ENCODE measurements at places on chromosomes 7 and 10. TPM values are rescaled to one million over a fixed set of nuclear protein-coding genes. Genes with fewer than 3 reads are reported as not detected.
A peak's percentile ranks its signal among the peaks of the same experiment; 100 is the strongest.

DNA sequence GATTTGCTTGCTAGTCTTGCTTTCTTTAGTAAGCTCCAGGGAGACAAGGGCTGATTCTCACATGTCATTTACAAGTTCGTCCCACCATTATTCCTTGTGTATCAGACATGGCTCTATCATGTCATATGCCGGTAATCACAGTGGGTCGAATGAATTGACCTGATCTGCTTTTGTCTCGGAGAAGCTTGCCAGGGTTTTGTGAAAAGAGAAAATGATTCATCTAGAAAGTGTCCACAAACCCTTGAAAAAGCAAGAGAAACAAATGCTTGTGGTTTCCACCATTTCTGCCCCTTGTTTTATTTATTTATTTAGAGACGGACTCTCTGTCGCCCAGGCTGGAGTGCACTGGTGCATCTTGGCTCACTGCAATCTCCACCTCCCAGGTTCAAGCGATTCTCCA lies 278.5 kb downstream of the TCF7L2 start:
- DNase-seq, result peak; percentile 36

DNA sequence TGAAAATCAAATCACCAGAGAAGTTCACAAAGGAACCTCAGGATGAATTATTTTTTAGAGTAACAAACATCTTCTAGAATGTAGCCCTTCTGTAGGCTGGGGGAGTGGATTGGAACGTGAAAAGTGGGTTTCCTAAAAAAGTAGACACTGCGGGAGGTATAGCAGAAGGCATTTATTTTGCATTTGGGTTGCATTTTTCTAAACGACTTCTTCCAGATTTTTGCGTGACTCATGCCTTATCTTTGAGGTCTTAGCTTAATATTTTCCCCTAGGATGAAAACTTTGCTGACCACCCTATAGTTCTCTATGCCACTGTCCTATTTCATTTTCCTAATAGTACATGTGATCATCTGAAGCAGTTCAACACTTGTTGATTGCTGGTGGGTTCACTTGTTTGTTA lies 112.7 kb upstream of the JCAD start:
- DNase-seq, result no peak

DNA sequence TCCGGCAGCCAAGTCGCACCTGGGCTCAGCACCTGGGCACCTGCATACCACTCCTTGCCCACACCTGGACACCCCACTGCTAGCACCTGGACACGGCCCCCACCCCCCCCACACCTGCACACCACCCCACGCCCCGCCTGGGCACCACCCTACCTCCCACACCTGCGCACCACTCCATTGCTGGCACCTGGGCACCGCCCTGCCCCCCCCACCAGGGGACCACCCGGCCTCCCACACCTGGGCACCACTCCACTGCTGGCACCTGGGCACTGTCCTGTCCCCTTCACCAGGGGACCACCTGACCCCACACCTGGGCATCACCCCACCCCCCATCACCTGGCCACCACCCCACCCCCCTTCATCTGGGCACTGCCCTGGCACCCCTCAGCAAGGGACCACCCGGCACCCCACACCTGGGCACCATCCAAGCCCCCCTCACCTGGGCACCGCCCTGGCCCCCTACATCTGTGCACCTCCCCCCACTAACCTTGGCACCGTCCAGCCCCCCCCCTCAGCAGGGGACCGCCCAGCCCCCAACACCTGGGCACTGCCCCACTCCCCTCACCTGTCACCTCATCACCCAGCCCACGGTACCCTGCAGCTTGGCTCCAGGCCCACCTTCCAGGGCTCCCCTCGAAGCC lies 33.8 kb upstream of the RNF32 start:
- no peak for DNase-seq

DNA sequence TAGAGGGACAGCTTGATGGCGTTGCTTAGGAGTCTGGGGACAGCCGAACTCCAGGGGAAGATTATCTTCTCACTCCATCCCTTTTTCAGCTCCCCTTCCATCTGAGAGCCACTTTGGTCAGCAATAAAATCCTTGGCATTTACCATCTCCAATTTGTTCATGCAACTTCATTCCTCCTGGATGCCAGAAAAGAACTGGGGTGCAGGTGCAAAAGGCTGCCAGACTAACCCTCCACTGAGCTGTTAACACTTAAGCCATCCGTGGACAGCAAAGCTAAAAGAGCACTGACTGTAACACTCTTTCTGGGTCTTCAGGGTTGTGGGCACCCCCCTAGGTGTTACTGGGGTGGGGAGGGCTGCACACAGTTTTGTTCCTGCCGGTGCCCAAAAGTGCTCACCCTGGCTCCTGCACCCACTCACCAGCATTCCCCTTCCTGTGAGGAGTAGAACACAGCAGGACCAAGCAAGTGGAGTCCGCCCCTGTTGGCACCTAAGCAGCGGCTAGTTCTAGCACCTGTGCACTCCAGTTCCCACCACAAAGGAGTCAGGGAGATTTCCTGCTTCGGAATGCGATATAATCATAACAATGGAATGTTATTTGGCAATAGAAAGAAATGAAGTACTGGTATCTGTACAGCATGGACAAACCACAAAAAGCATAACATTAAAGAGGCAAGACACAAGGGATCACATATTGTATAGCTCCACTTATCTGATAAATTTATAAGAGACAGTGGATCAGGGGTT lies 95.1 kb downstream of the NPY start:
- peak; percentile 12 for DNase-seq

DNA sequence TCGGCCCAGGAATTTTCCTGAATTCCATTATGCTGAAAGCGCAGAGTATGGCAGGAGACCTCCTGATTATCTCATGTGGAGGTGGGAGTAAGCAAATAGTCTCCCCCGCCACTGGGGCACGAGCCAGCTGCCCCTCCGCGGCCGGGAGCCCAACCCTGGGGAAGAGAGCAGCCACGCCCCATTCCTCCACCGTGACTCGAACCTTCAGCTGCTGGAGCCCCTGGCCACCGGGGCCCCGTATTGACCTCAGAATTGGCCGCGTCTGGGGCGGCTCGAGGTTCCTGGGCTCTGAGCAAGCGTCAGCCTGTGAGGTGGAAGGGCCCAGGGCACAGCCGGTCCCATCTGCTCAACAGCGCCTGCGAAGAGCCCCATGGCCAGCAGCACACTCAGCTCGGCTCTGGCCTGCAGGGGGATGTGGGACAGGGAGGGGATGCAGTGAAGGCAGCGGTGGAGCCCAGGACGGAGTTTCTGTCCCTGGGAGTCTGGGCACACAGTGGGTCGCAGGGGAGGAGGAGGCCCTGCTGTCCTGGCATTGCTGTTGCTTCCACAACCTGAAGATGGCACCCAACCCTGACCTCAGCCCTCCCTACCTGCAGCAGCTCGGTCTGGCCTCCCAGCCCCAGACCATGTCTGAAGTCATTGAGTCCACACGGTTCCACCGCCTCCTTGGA lies 97.8 kb downstream of the CHST15 start:
- peak; percentile 66 for DNase-seq

- DNase-seq, result no peak
These were observed 107.6 kb downstream of the DIP2C start for GRCh38 chr10:581776-582330.

DNA sequence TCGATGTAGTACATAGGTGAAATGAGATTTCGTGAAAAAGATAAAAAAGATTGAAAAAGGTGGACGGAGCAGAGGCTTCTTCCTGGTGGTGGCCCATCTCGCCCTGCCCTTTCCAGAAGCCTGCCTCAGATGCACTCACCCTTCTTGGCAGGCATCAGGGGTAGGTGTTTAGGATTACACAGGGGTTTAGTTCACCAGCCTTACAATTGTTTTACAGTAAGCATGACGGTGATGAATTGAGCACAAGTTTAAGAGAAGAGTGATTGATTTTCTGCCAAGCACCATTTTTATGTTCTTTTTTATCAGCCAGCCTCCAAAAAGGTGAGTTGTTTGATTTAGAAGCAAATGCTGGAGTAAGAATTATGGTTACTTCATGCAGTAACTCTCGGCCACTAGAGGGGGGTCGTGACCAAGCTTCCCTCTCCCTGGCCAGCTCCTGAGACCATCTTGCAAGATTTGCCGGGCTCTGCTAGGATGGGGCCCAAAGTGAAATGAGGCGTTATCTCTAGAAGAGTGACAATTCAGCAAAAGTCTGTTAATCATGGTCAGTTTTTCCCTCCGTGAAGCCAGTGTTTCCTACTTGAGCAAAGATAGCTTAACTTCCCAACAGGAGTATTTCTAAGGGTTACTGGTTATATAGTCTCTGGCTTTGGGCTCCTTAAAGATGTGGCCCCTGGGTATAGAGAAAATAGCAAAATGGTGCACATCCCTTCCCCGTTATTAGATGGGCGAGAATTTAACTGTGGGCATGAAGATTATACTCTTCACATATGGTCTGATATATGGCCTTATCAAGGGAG lies 228.8 kb downstream of the BMPER start:
- DNase-seq, result peak; percentile 79

DNA sequence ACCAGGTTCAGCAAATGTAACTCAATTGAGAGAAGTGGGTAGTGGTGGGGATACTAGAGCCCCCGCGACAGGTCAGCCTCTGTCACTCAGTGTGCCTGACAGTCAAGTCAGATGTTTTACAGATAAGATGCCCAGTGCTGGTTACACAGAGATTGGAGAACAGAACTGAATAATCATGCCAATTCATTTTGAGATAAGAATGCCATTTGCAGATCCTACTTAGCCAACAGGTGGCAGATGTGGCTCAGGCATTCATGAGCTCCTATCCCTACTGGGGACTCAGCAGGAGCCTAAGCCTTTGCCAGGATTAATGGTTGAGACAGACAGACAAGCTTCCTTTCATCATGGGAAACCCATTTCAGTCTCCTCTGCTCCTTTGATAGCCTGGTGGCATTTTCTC lies 137.8 kb downstream of the MAPK8 start:
- DNase-seq, result peak; percentile 33

GRCh38 chr7:16561943-16562342 lies 35.3 kb downstream of the LRRC72 start:
- DNase-seq, result no peak

- DNase-seq, result no peak
These were observed 2.3 kb upstream of the ELFN1 start for GRCh38 chr7:1667566-1668395.

GRCh38 chr7:85115006-85115405 lies 71.8 kb downstream of the SEMA3D start:
- DNase-seq, result no peak

Gene UNC5B
- 37.0 TPM for total RNA-seq

Gene KAZALD1
- total RNA-seq, result 9.1 TPM

Gene CUZD1
- total RNA-seq, result 0.32 TPM

Gene HOXA7
- total RNA-seq, result 2.2 TPM

Gene MMRN2
- 2.3 TPM for total RNA-seq

Gene AOC1
- total RNA-seq, result not detected

Gene STEAP4
- total RNA-seq, result under 0.01 TPM

Gene ACBD5
- 22.2 TPM for total RNA-seq

Gene PRLHR
- not detected for total RNA-seq

Gene TMEM236
- total RNA-seq, result under 0.01 TPM
